A549 treated with AZD2906 at 1 μM for 4 hours (cell line): ENCODE measurements at places on chromosomes 13 and 19. TPM values are rescaled to one million over a fixed set of nuclear protein-coding genes. Genes with fewer than 3 reads are reported as not detected.

USE1 gene
- total RNA-seq = 15.1 to 18.3 TPM (median 16.2 TPM) in 5 replicates

SERTM1 gene
- total RNA-seq = not detected in 5 replicates

OR7C1 gene
- not detected in 5 replicates for total RNA-seq

PHLDB3 gene
- 8.4 to 9.4 TPM (median 9.0 TPM) in 5 replicates for total RNA-seq

CHMP2A gene
- 189 to 217 TPM (median 204 TPM) in 5 replicates for total RNA-seq

ZNF433 gene
- total RNA-seq = not detected in 5 replicates
